ENCODE measurements at places on chromosomes 2 and 18. TPM values are rescaled to one million over a fixed set of nuclear protein-coding genes. Genes with fewer than 3 reads are reported as not detected.
A peak's percentile ranks its signal among the peaks of the same experiment; 100 is the strongest.

GRCh38 chr2:110166266-110166665 lies 38.5 kb downstream of the NPHP1 start:
- no peak for DNase-seq

- no peak for DNase-seq
Observed at GRCh38 chr2:164456619-164457018, 164.7 kb downstream of the GRB14 start.

DNA sequence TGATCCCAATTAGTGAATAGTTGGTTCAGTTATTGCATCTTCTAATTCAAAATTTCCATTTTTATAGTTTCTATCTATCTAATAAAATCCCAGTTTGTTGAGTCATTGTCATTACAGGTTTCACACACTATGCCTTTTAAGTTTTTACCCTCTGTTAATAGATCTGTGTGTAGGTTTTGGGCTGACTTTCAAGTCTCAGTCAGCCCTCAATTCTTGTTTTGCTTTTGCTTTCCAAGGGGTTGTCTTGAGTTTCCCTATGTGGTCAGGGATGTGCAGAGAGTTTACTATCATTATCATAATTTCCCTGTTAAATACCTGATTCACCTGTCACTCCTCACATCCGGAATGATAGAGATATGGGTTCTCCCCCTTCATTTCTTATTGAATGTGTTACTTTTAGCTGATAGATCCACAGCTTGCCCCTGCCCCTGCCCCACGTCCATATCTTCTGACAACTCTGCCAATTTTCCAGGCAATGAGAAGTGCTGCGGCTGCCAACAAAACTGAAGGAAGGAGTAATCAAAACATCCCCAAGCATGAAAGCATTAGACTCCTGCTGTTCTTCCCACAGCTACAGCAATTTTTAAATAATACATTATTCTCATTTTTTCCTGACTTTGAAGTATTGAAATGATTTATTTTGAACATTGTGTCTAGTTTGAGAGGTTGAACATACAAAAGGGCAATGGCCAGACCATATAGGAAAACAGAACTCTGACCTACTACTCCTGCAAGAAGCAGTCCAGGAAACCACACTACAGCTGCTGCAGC lies 1064.8 kb downstream of the SUCLG1 start:
- no peak for DNase-seq

Gene REG1A
- total RNA-seq, result 5.2 TPM

Gene NPHP1
- 8.3 TPM for total RNA-seq

Gene GPBAR1
- 1.6 TPM for total RNA-seq

DNA sequence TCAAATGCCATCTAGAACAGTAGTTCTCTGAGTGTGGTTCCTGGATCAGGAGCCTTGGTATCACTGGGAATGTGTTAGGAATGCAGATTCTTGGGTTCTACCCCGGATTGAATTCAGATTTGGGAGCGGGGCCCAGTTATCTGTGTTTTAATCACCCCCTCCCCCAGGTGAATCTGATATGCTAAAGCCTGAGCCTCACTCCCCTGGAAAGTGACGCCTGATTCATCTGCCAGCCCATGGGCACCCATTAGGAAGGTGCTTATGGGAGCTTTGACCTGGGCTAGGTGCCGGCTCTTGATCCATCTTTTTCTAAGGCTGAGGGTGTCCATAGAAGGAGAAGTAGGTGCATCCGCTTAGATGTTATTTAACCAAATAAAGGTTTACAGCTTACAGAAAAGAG lies 199.4 kb downstream of the NEDD4L start:
- no peak for DNase-seq

- no peak for DNase-seq
Observed at GRCh38 chr18:12860530-12860929, 23.5 kb downstream of the PTPN2 start.

- DNase-seq, result peak; percentile 84
Observed at GRCh38 chr2:33134086-33134771, 187.5 kb downstream of the LTBP1 start.

Gene FOXI3
- total RNA-seq, result not detected

- DNase-seq, result peak; percentile 89
Observed at GRCh38 chr2:28610583-28611201, 114.8 kb downstream of the PLB1 start.

DNA sequence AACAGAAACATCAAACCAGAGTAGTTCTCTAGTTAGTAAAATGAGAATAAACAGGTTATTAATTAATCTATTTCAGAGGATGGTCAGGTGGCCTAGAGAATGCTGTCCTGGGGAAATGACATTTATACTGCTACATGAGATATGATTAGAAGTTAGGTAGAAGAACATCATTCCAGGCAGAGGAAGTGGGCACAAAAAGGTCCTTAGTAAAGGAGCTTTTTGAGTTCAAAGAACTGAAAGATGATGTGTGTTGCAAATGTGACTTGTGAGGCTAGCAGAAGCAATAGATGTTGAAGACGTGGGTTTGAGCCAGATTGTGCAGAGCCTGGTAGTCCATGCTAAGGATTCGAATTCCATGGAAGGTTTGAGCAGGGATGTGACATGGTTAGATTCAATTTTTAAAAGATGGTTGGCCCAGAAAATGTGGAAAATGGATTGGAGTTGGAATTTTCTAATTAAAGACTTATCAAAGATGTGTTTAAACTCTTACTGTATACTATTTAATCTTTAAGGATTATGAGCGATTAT lies 34.2 kb downstream of the RAB10 start:
- DNase-seq, result no peak

Gene NIF3L1
- 15.8 TPM for total RNA-seq

GRCh38 chr2:224775647-224776046 lies 59.5 kb upstream of the CCDC195 start:
- no peak for DNase-seq

Gene TWIST2
- total RNA-seq, result 16.4 TPM

DNA sequence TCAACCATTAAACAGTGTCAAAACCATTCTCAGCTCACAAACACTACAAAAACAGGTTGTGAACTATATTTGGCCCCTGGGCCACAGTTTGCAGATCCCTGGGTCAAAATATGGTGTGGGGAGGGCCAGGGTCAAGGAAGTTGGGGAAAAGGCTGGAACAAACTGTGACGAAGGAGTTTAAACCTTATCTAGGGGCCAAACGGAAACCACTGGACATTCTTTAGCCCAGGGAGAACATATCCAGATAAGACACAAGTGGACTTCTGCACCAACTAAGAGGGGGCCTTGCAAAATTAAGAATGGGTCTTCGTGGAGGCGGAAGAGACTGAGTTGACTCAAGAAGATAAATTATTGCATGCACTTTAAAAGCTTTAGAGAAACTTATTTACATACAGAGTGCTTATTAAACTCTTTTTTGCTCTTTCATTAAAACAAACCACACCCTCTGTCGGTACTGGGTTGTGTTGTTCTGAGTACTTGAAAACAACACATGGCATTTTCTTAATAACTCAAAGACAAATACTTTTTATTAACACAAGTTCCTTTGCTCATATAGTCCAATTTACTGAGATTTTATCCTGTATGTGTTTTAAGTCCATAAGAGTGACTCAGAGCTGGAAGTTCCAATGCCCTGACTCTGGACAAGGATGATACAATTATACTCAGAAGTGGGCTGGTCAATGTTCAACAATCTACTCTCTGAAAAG lies 5.3 kb upstream of the ASAP2 start:
- DNase-seq, result no peak

DNA sequence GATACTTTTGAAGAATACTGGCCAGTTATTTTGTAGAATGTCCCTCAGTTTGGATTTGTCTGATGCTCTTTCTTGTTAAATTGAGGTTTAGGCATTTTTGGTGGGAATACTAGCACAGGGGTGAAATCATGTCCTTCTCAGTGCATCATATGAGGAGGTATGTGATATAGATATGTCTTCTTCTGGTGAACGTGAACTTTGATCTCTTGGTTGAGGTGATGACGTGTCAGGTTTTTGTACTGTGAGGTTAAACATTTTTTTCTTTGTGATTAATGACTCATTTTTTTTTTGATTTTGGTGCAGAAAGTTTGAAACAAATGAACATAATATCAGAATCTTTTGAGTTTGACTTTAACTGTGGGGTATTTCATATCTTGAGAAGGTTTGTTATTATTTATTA lies 11.0 kb downstream of the ZNF407 start:
- DNase-seq, result no peak

Gene EML6
- 2.7 TPM for total RNA-seq

DNA sequence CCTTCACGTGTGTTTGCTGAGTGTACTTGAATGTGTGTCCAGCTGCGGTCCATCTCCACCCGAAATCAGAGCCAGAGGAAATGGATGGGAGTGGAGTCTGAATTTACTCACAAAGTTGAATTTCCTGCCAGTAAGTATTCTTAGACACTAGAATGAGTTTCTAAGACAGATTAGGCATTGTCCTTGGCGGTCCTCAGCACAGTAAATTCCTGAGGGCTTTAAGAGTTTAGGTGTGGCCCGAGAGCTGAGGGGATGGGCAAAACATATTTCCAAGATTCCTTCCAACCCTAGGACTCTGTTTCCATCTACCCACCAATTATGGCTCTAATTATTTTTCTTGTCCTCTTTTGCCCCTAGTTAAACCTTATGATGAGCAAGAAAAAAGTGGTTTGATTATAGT lies 90.3 kb upstream of the PHLPP1 start:
- no peak for DNase-seq

Gene PTPRM
- 98.9 TPM for total RNA-seq

DNA sequence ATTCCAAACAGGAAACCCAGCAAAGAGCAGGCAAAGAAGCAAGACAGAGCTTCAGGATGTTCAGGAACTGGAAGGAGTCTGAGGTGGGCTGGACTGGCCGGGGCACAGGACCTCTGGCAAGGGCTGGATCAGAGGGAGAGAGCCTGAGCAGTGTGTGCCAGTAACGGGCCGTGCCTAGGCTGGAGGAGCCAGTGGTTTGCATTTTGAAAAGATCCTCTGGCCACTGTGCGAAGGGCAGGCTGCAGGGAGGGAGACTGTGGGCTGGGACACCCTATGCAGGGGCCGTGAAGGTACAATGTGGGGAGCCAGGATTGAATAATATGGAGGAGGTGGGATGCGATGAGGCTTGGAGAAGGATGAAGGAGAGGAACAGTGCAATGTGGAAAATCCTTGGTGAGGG lies 6.2 kb upstream of the SDC1 start:
- DNase-seq, result peak; percentile 66

DNA sequence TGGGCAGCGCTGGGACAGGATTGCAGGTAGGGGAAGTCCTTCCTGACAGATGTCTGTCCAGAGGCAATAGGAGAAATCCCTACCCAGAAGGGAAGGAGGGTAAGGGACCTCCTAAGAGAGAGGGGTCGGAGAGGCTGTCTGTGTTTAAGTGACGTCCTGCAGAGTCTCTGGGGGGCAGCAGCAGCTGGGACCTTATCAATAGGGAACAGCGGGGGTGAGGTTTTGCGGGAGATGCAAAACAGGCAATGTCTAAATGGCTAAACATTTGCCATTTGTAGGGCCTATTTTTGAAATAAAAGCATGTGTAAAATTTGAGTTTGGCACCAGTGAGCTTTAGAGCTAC lies 108.7 kb upstream of the HS6ST1 start:
- peak; percentile 33 for DNase-seq

DNA sequence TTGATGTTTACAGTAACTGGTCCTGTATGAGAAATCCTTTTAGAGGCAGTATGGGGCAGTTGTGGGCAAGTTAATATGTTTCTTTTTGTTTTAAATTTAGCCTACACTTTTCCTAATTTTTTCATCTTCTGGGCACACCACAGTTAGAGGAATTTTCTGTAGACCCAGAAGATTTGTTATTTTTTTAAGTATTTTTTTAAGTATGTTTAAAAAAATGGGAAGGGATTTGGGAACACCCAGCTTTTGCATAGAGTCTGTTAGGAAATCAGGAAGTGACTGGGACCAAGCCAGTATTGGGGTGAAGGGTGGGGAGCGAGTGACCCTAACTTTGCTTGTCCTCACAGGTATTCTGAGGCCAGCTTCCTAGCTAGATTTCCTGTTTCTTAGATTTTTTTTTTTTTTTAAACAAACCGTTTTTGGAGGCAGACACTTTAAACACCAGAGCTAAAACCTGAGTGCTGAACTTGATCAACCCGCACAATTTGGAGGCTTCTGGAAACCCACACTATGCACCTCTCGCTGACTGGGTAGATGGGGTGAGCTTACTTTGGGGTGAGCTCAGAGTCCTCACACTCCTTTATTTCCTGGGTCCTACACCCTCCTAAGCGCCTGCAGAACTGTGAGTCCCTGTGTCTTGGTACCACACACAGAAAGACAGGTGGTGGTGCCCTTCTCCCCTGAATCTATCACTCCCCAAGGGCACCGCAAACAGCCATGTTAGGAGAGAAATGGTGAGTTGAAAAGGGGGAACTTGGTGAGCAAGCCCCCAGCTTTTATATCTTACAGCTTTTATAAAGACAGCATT lies 5.2 kb downstream of the GATA6 start:
- DNase-seq, result no peak

GRCh38 chr2:47867205-47867604 lies 39.1 kb downstream of the FBXO11 start:
- no peak for DNase-seq

Gene LYG1
- 1.8 TPM for total RNA-seq

DNA sequence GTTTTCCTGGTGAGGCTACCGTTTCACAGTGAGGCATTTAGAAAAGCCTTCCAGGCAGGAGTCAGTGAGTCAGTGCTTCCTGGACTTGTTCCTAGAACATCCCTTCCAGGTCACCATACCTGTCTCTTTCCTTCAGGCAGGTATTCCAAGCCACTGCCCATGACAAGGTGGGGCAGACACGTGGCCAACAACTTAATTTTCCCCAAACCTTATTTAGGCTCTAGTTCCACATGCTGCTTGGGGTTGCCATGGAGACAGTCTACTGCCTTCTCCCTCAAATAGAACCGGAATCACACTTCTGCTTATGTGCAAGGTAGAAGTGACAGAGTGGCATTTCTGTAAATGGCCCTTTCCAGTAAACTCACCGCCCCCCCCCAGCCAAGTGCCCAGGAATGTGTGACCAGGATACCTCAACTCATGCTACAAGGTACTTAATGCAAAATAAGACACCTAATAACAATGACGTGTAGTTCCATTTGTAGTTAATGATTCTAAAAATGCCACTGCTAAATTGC lies 258.3 kb downstream of the PRKCE start:
- DNase-seq, result no peak

Gene ZAP70
- total RNA-seq, result 4.3 TPM

GRCh38 chr18:76981396-76981968 lies 151.1 kb downstream of the MBP start:
- no peak for DNase-seq

DNA sequence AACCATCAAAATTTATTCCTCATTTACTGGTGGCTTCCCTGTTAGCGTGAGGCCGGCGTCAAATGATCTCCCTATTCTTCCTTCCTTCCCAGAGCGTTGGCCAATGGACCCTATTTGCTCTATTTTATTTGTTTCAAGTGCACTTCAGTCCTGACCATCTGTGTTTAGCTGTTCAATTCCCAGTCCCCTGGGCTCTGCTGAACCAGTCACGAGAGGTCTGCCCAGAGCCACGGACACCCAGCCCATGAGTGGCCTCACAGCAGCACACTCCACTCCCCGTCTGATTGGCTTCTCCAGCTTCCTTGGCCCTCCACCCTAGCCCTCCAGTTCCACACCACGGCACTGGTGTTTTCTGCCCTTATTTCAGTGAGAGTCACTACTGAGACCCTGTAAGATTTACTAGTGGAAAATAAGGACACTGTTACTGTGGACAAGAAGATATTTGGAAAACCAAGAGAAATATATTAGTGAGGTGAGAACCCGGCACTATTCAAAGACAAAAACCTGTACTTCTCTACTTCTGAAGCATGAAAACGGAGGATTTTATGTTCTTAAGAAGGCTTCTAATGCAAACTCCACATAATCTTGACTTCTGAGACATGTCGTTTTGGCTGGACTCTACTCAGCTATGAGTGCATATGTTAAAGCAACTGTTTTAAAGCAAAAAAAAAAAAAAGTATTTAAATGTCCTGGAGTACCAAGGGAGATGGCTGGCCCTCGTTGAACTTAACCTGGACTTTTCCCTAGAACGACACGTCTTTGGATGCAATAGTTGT lies 86.6 kb downstream of the COL6A3 start:
- no peak for DNase-seq

- no peak for DNase-seq
Observed at GRCh38 chr18:51234117-51235008, 36.9 kb upstream of the MEX3C start.

Data from aorta (tissue), 5 donors.